T-cell (primary cell): ENCODE measurements at places on chromosomes 1 and 21. TPM values are rescaled to one million over a fixed set of nuclear protein-coding genes. Genes with fewer than 3 reads are reported as not detected.

- no peak for DNase-seq
- H3K4me1 ChIP-seq: peaks cover 2% of the 10 kb centered on the region
- no peaks in the 10 kb centered on the region for H3K36me3 ChIP-seq
- no peak overlapping the region for H3K27ac ChIP-seq
- H3K27me3 ChIP-seq: no peaks in the 10 kb centered on the region
These were observed 18.1 kb downstream of the CFAP74 start for GRCh38 chr1:1985375-1986050.

CTSE gene
- 0.20 TPM for total RNA-seq

SPSB1 gene
- total RNA-seq: 5.3 TPM

HPDL gene
- total RNA-seq: 0.21 TPM

DNA sequence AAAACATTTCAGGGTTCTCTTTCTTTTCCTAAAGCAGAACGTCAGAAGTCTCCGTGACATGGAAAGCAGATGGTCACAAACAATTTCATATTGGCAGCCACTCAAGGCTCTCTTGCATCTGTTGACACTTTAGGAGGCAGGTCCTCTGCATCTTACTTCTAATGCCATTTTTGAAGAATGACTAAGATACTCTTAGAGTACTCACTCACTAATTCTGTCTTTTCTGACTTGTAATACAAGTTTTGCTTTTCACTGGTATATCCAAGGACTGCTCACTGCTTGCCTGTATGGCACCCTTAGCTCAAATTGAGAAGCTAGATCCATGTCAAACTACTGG lies 68.3 kb downstream of the PRRX1 start:
- peaks cover 6% of the 10 kb centered on the region for H3K27me3 ChIP-seq
- H3K36me3 ChIP-seq: no peaks in the 10 kb centered on the region
- no peak overlapping the region for H3K4me3 ChIP-seq
- DNase-seq: no peak

DNA sequence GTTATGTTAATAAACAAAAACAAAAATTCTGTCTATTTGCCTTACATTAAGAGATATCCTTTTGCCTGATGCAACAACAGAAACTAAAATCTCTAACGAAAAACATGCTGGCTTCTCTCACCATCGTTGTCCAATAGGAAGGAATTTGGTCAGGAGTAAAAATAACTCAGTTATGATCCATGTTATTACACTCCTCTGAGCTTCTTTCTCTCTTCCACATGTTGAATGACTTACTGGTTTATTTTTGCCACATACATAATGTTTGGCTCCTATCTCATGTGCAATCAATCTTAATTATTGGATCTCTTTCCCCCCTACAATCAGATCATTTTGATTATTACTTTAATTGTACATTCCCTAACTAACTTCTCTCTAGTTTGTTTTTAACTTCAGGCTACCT lies 688.4 kb downstream of the USP25 start:
- no peak for DNase-seq
- H3K27me3 ChIP-seq: no peaks in the 10 kb centered on the region
- no peaks in the 10 kb centered on the region for H3K4me1 ChIP-seq
- H3K36me3 ChIP-seq: no peaks in the 10 kb centered on the region
- no peak overlapping the region for H3K27ac ChIP-seq
- H3K4me3 ChIP-seq: no peak overlapping the region

DNA sequence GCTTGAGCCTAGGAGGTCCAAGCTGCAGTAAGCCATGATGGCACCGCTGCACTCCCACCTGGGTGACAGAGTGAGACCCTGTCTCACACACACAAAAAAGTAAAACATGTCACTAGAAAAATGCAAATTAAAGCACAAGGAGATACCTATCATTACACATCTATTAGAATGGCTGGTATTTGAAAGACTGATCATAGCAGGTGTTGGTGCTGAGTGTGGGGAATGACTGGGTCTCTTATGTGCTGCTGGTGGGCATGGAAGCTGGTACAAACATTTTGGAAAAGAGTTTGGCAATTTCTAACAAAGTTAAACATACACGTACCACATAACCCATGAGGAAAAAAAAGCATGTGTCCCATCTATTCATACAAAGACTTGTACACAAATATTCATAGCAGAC lies 142.1 kb upstream of the ZBTB40 start:
- H3K27ac ChIP-seq: no peak overlapping the region
- no peaks in the 10 kb centered on the region for H3K27me3 ChIP-seq
- no peaks in the 10 kb centered on the region for H3K36me3 ChIP-seq
- no peak for DNase-seq
- no peak overlapping the region for H3K4me3 ChIP-seq

DNA sequence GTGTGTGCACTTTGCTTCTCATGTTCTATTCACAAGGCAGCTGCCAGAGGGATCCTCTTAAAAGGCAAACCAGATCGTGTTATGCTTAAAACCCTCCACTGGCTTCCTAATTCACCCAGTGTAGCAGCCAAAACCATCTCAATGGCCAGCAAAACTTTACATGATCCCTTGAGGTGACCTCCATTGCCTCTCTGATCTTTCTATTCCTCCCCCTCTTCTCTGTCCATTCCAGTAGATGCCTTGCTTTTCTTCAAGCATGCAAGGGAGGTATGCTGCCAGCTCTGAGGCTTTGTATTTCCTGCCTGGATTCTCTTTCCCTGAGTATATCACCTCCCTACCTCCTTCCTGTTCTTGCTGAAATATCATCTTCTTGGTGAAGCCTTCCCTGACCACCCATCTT lies 93.2 kb upstream of the KCNK2 start:
- no peak overlapping the region for H3K4me3 ChIP-seq
- H3K4me1 ChIP-seq: no peaks in the 10 kb centered on the region
- H3K36me3 ChIP-seq: no peaks in the 10 kb centered on the region
- no peak for DNase-seq
- H3K27ac ChIP-seq: no peak overlapping the region
- H3K27me3 ChIP-seq: no peaks in the 10 kb centered on the region

DNA sequence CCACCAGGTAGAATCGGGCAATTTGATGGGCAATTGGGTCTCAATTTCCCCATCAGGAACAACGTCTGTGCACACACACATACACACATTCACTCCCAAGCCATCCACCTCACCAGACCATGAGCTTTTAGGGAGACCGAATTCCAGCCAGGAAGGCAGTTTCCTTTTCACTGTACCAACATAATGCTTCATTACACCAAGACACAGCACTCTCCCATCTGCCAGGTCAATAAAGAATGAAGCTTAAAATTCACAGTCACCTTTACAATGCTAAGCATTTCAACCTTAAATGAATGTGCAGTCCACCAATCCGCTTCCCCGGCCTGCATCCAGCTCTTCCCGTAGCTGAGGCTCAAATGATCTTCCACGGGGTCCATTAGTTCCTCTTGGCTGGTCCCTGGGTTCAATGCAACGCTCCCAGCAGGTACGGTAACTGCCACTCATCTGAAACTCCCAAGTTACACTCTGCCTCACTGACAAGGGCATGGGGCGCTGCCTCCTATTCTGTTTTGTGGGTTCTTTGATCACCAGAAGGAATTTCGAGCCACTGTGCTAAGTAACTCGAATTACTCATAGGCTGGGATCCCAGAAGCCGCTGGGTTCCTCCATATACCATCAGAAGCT lies 105.0 kb downstream of the SIM2 start:
- H3K27ac ChIP-seq: no peak overlapping the region
- no peak for DNase-seq
- no peaks in the 10 kb centered on the region for H3K4me1 ChIP-seq
- no peak overlapping the region for H3K4me3 ChIP-seq
